ENCODE measurements at places on chromosomes 7 and 10. TPM values are rescaled to one million over a fixed set of nuclear protein-coding genes. Genes with fewer than 3 reads are reported as not detected.

DNA sequence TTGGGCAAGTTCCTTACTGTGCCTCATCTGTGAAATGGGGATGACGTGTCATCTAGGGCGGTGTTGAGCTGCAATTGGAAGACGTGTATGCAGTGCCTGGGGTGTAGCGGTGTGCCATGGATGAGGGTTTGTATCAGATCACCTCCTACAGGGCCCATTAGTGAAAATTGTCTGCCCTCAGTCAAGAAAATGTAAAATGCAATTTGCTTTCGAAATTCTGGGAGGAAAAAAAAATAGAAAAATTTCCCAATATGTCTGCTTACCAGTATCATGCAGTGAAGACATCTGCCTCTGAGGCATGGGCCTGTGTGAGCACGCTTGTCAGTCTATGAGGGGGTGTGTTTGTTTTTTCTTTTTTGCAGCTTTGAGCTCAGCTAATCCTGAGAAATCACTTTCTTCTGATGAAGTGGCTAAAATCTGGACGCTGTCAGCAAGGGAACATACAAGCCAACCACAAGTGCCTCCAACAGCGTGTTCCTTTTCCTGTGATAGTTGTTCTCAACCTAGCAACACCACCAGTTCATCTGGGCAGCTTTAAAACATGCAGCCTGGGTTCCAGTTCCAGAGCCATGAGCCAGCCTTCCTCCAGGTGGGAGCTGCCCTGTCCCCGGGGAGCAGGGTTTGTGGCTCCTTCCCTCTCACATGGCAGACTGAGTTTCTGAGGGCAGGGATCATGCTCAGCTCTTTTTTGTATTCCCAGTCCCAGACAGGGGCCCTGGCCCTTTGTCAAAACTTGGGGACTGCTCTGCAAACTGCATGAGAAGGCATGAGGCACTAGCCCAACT is 10.3 kb downstream of the FAM241B start:
- no peak for DNase-seq

- no peak for DNase-seq
These were observed 32.3 kb downstream of the ATRNL1 start for GRCh38 chr10:115125505-115125904.

DNA sequence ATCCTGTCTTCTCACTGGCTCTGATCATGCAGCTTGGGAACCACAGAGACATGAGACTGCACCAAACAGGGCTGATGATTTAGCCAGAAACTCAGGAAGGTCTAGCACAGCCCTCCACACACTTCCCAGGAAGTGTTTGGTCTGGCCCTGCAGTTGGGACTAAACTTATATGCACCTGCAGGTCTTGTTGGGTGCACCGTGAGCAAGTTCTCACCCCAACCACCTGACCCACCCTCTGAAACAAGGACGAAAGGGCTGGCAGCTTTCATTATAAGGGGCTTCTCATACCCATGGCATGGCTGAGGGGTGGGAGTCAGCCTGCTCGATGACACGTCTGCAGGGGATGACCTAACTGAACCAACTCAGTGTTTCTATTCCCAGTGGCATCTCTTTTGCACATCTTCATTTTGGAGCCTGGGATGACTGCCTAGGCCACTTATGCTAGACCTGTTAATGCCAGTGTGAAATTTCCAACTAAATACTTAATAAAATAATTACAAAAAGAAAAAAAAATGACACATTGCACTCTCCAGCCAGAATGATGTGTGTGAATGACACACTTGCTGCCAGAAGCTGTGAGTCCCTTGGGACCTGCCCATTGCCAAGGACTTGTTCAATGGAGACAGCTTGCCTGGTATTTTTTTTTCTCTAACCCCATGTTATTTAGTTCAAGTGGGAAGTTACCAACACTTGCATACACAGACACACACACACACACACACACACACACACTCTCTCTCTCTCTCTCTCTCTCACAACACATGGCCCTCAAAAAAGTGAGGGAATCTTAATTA is 102.6 kb downstream of the NEURL1 start:
- DNase-seq = no peak

GRCh38 chr10:102599565-102600327 is 44.5 kb upstream of the TRIM8 start:
- DNase-seq = no peak

GRCh38 chr10:132704008-132704814 is 81.7 kb downstream of the NKX6-2 start:
- no peak for DNase-seq

GRCh38 chr10:82813856-82814255 is 938.9 kb downstream of the NRG3 start:
- DNase-seq = no peak

DNA sequence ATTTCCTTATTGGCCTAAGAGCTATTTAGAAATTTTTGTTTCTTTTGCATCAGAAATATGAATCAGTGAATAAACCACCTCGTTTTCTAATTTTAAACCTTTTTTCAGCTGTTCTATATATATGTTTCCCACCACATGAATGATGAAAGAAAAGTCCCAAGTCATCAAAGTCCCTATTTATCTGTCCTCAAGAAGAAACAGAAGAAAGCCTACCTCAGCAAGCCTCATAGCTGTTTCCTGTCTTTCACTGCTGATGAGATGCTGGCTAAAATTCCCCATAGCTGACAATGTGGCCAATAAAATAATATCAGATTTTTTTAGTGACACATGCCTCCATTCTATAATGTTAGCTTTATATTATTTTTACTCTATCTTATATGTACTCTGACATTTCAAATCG is 54.2 kb downstream of the SEC61G start:
- DNase-seq = no peak

DNA sequence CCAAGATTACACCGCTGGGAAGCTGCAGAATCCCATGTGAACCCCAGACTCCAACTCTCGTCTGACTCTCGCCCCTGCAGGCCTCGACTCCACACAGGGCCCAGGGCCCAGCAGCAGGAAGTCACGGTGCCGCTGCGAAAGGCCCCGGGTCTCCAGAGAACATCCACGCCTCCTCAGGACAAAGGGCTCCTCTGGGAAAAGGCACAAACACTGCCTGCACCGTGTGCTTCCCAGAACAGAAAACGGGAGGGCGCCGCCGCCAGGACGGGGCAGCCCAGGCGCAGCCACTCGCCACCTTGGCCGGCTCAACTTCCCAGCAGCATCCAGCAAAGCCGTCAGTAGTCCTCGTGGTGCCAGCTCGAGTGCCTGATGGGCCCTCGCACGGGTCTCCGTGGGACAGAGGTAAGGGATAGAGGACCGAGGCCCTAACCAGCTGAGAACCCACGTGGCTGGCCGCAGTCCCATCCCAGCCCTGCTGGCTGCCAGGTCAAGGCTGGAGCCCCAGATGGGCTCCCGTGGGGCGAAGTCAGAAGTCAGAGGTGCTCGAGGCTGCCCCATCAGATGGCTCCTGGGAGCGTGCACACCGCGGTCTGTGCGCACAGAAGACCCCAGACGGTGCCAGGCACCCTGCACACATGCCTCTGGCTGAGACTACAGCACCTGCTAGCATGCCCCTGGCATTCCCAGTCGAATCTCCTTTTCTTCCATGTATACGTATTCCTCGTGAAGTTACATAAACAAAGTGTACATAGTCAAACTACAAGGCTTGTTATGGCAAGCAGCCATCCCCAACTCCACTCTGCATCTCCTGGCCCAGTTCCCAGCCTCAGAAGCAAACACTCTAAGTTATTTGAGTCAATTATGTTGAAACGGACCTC is 60.2 kb downstream of the MAD1L1 start:
- DNase-seq = no peak

- no peak for DNase-seq
These were observed 32.6 kb downstream of the NUDT1 start for GRCh38 chr7:2274666-2275065.

GRCh38 chr10:129628823-129629222 is 161.8 kb downstream of the MGMT start:
- no peak for DNase-seq

GRCh38 chr10:100685331-100685730 is 60.1 kb upstream of the PAX2 start:
- no peak for DNase-seq

- DNase-seq = no peak
These were observed 40.3 kb downstream of the SLC25A28 start for GRCh38 chr10:99579971-99580370.

DNA sequence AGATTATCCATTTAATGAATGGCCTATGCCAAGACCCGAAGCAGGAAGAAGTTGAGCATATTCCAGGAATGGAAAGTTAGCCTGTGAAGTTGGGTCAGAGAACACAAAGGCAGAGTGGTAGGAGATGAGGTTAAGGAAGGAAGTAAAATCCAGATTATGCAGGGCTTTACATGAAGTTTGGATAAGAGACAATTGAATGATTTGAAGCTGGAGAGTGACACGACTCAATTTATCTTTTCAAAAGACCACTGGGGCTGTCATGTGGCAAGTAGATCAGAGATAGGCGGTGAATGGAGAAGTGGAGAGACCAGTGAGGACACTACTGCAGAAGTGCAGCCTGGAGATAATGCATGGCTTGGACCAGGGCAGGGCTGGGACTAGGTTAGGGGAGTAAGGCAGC is 7.2 kb upstream of the CNOT4 start:
- DNase-seq = no peak

DNA sequence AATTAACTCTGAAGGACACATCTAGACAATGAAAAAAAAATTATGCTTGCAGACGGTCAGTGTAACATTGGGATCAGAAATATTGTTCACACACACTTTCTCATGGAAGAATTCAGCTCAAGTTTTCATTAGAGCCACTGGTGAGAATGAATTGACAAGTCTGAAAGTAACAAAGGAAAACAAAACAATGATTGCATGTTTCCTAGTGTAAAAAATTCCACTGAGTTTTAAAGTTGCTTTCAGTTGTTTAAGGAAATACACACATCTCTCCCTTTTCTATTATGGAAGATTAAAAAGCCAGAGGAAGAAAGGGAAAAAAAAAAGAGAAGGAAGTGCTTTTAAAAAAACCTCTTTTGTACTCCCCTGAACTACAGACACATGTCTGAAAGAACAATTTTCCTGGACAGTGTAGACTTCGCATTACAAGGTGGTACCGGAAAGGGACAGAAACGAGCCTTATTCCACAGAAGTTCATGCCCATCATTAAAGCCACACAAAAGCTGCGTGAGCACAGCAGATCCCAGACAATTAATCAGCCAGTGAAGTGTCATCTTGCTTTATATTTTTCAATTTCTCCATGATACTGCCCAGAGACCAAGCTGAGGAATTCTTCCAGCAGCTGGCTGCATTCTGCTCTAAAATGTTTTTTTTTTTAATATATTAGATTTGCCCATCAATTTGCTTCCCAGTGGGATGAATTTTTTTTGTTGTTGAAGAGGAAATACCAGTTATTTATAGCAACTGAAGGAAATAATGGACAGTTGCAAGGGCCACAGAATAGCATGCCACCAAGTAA is 294.8 kb downstream of the DOCK4 start:
- no peak for DNase-seq

DNA sequence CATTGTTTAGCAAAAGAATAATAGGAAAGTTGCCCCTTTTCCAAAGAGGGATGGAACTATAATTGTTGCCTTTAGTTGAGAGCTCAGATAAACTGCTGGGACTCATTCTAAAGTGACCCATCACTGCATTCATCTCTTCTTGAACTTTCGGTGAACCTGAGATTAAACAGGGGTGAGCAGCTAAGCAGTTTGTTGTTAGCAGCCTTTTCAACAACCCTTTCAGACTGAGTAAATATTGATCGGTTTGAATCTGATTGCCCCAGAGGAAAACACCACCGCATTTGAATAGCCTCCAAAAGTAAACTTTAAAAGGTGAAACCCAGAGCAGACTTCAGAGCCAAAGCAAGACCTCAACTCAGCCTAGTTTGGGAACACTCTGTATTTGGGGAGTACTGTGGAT is 4.7 kb downstream of the HOXA1 start:
- no peak for DNase-seq

DNA sequence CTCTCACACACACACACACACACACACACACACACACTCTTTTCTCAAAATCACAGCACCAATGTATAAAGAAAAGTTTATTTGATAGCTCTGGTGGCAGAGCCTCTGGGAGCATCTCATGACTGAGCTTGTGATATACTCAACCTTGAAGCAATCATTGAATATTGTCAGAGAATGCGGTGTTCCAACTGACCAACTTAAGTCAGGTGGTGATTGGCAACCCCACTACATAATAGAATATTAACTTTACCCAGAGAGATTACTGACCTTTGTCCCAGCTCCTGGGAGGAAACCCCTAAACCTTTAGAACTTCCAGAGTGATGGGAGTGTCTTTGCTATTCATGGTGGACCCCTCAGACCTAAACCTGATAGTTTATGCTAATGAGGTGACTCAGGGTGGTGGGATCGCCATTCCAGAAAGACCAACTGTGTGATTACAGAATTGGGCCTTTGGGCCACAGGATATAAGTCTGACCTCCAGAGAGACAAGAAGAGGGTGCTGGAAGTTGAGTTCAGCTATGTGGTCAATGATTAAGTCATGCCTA is 143.1 kb downstream of the OTUD1 start:
- DNase-seq = no peak

GRCh38 chr7:16114633-16115032 is 306.7 kb downstream of the CRPPA start:
- no peak for DNase-seq

GRCh38 chr10:70319183-70319582 is 35.4 kb upstream of the NPFFR1 start:
- DNase-seq = no peak

DDC gene
- not detected for total RNA-seq

DMBT1 gene
- 0.46 TPM for total RNA-seq

PPP1R17 gene
- 0.82 TPM for total RNA-seq

LLCFC1 gene
- total RNA-seq = not detected

KNDC1 gene
- total RNA-seq = 96.7 TPM

SEPHS1 gene
- total RNA-seq = 25.2 TPM

ARHGAP19 gene
- 10.8 TPM for total RNA-seq

HYAL4 gene
- not detected for total RNA-seq

GIMAP7 gene
- 3.7 TPM for total RNA-seq

OR2A5 gene
- not detected for total RNA-seq

FAM24B gene
- 4.0 TPM for total RNA-seq

CD36 gene
- 1.4 TPM for total RNA-seq

RBP4 gene
- 44.3 TPM for total RNA-seq
